Right lobe of liver (tissue), 6 donors: ENCODE measurements at places on chromosomes 1 and 21. TPM values are rescaled to one million over a fixed set of nuclear protein-coding genes. Genes with fewer than 3 reads are reported as not detected.

Gene KRTAP19-3
- total RNA-seq: not detected

Gene RAP1GAP
- 38.1 TPM for total RNA-seq

Gene RASAL2
- 5.5 TPM for total RNA-seq

DNA sequence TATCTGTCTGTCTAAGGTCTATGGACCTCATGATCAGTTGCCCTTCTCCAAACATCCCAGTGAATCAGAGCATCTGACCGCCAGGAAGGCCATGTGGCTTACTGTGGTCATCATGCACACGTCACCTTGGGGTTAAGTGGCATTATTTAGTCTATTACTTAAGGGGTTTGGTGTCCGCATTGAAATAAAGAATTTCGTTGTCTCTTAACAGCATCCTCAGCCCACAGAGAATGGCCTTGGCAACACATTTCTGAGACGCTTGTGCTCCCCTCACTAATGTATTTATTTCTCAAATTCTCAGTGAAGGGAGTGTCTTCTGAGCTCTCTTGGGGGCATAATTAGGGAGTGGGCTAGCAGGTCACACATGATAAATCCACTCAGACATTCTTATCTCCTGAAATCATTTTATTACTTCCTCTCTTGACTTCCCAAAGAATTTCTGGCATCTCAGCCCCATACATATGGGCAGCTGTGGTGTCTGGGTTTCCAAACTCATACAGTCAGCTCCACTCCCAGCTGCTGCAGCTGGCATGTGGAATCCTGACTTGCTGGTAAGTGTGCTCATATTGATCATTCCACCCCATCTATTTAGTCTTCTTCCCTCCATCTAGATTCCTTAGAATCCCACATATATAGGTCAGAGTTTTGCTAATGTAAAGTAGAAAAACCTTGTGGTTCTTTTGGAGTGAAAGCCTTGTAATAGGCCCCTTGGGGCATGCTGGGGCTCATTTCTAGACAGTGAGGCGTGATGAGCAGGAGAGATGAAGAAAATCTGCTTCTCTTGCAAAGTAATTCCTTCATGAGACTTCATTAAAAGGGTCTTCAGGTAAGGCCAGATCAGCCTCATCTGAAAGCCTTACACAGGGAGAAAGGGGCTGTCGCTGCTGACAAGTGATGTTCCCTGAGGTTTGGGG, 110.5 kb downstream of the HHAT start:
- no peak for DNase-seq

GRCh38 chr1:87030740-87031690, 116.6 kb downstream of the HS2ST1 start:
- DNase-seq: no peak

- no peak for DNase-seq
Observed at GRCh38 chr1:174221681-174222080, 62.4 kb downstream of the RABGAP1L start.

DNA sequence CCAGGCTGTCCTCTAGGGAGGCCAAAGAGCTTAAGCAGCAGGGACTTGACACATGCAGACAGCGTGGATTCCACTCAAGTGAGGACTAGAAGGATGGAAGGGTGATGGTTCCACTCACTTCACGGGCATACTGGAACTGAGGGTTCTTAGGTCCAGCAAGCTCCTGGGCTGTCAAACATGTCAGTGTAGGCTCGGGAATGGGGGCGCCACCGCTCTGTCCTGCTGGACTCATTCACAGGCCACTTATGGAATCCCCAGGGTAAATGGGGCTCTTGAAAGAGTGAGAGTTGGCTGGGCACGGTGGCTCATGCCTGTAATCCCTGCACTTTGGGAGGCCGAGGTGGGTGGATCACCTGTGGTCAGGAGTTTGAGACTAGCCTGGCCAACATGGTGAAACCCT, 27.7 kb upstream of the CSF3R start:
- no peak for DNase-seq
